ENCODE measurements at places on chromosomes 13 and 19. TPM values are rescaled to one million over a fixed set of nuclear protein-coding genes. Genes with fewer than 3 reads are reported as not detected.

The SUGT1 gene
- total RNA-seq = 95.9 TPM

The EDNRB gene
- 5.4 TPM for total RNA-seq

The SSC5D gene
- total RNA-seq = 6.7 TPM

The IGSF23 gene
- total RNA-seq = 0.19 TPM

The ZNF610 gene
- 2.5 TPM for total RNA-seq

The ZNF878 gene
- not detected for total RNA-seq

The SHANK1 gene
- 7.6 TPM for total RNA-seq

The ZNF723 gene
- not detected for total RNA-seq

The HPN gene
- total RNA-seq = under 0.01 TPM

The BEST2 gene
- not detected for total RNA-seq

The CEBPA gene
- total RNA-seq = under 0.01 TPM

The RASAL3 gene
- under 0.01 TPM for total RNA-seq

The TUBB4A gene
- 1.1 TPM for total RNA-seq

The PRKCSH gene
- 121 TPM for total RNA-seq

The FXYD3 gene
- not detected for total RNA-seq

The OSCAR gene
- total RNA-seq = 1.2 TPM

The ZNF625 gene
- total RNA-seq = 18.6 TPM

The RASIP1 gene
- 0.85 TPM for total RNA-seq

The SYNGR4 gene
- total RNA-seq = not detected

The MEIOSIN gene
- total RNA-seq = not detected

The MEF2B gene
- 0.28 TPM for total RNA-seq

The NFKBIB gene
- 15.7 TPM for total RNA-seq

The THSD8 gene
- total RNA-seq = not detected

Data from regular cardiac myocyte (primary cell).